ENCODE measurements at places on chromosomes 12 and 14.

- DNase-seq = peak; percentile 14
Observed at GRCh38 chr14:78022059-78022458, 148.1 kb upstream of the NRXN3 start.

DNA sequence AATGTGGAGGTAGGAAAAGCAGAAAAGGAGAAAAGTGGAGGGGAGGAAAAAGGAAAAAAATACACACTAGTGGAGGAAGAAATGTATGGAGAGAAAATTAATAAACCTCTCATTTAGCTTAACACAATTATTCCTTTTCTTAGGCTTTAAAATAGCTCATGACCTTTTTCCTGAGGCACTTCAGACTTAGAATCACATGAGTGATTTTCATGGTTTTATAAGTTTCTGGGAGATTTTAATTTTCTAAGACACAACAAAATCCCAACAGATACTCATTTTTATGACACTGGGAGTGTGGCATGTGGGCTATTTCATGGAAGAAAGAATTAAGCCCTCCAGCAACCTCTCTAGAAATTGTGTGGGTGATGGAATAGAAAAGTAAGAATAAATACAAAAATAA, 214.7 kb downstream of the CPNE8 start:
- no peak for DNase-seq

DNA sequence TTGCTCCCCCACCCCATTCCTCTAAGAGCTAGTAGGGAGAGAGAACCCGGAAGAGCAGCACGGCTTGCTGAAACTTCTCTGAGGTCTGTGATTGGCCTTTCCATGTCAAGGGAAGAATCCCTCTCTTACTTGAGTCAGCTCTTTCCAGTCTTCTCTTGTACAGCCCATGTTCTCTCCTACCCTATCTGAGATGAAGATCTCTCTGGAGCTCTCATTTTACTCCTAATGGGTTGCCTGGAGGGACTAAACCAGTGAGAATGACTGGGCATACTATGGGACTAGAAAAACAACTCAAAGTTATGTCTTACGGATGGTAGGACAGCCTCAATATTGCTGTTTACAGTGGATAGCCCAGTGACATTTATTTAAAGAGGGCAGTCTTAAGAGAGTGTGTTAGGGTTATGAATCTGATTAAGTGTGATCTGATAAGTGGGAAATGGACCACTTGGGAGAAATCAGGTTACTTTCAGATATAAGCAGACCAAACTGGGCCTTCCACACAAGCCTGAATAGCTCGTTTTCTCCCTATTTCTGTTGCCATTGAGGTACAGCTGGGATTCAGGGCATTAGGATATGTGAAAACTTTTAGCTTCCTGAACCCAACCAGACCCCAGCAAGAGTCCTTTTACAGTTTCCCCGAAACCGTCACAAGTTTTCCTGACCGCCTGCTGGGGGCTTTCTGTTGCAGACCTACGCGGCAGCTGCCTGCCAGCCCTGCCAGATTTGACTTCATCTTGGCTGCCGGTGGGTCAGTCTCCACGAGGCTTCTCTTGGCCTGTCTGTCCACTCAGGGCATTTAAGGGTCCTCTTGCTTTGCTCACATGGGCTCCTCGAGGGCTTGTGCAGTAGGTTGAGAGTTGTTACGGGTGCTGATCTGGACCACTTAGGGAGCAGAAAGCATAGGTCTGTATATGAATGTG, 16.9 kb downstream of the ETV6 start:
- no peak for DNase-seq

GRCh38 chr12:4849115-4849541, 60.6 kb upstream of the KCNA1 start:
- peak; percentile 37 for DNase-seq

DNA sequence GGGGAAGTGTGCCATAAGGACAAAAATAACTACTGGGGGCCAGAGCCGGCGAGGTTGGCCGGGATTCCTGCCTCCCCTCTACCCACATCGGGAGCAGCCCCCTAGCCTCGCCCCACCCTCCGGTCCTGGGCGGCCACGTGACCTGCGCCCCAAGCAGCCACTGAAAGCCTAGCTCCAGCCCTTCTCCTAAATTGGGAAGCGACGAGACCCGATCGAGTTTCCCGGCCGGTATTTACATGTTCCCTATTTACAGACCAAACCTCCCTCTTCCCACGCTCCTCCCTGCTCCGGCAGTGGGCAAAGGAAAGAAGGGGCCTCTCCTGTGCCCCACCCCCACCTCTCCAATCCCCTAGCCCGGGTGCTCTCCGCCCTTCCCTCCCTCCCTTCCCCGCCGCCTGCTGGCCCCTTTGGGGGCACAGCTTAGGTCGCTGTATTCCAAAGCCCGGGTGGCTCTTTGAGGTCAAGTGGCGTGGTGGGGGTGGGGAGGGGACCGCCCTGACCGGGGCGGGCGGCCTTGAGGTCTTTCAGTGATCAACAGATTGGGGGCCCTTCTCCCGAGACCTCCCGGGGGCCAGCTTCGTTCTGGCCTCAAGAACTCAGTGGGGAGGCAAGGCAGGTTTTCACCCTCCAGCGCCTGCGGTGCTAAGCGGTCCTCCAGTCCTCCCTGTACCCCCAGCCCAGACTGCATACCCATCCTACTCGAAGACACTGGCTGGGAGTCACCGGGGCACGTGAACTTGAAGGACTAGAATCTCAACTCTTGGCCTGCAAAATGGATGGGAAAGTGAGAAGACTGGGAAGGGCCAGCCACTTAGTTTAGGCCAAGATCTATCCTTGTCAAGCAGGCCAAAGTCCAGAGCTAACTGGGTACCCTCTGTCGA, 6.3 kb upstream of the CTDSP2 start:
- no peak for DNase-seq

DNA sequence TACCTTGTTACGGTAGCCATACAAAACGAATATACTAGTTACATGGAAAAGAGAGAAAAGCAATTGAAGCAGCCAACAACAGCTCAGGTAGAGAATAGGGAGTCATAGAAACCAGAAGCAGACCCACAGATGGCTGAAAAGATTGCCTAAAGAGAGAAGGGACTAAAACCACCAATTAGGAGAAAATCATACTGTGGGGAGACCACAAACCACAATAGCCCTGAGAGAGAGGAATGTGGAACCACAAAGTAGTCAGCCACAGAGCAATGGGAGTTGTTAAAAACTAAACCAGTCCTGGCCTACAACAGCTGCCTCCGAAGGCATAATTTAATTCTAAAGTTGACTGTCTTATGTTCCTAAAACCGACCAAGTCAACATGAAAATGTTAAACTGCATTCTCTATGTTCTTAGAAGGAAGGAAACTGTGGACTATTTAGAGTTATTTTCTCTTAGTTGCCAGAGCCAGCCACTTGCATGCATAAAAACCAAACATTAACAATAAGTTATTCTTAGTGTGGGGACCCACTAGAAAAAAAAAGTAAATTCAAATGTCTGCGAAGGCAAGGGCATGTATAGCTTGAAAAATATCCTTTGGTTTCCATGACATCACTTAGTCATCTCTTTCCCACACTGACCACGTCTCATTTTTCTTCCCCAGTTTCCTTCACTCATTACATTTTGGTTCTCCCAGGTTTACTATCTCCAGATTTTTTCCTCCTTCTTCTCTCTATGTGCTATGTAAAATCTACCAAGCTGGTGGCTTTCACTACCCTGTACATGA, 398.1 kb downstream of the NOVA1 start:
- DNase-seq = no peak

- DNase-seq = no peak
Observed at GRCh38 chr12:70448371-70448770, 82.3 kb downstream of the KCNMB4 start.

- no peak for DNase-seq
Observed at GRCh38 chr12:39846304-39846703, 226.7 kb upstream of the ABCD2 start.

GRCh38 chr12:65432114-65432513, 153.6 kb downstream of the MSRB3 start:
- DNase-seq = no peak
